CD8-positive, alpha-beta memory T cell (primary cell): ENCODE measurements at places on chromosomes 1 and 21.

DNA sequence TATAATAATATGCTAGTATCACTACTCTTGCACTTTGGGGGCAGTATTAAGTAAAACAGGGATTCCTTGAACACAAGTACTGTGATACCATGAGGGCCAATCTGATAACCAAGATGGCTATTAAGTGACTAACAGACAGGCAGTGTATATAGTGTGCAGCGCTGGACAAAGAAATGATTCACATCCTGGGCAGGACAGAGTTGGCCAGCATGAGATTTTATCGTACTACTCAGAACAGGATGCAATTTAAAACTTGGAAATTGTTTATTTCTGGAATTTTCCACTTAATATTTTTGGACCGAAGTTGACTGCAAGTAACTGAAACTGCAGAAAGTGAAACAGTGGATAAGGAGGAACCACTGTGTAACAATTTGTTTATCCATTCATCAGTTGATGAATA, 74.6 kb downstream of the DNTTIP2 start:
- no peak for DNase-seq

DNA sequence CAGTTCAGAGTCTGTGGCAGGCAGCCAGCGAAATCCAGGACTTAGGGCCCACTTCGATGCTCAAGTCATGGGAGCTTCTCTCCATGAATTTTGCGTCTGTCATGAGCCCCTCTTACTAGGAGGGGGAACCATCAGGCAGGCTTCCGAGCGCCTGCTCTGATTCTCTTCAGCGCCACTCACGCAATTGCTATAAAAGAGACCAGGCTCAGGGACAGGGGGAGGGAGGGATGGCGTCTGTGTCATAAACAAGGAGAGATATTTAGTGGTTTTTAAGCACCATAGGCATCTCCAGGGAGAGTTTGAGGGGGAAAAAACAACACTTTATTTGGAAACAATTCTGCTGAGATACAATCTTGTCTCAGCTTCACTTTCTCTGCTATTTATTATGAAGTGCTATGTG, 60.6 kb downstream of the NAV1 start:
- no peak for DNase-seq

- DNase-seq = no peak
Measured at GRCh38 chr21:41438425-41439113, 12.5 kb downstream of the MX1 start.

GRCh38 chr21:35050348-35051286, 1.5 kb upstream of the RUNX1 start:
- DNase-seq = no peak

- no peak for DNase-seq
Measured at GRCh38 chr1:8109216-8109615, 83.1 kb upstream of the ERRFI1 start.

DNA sequence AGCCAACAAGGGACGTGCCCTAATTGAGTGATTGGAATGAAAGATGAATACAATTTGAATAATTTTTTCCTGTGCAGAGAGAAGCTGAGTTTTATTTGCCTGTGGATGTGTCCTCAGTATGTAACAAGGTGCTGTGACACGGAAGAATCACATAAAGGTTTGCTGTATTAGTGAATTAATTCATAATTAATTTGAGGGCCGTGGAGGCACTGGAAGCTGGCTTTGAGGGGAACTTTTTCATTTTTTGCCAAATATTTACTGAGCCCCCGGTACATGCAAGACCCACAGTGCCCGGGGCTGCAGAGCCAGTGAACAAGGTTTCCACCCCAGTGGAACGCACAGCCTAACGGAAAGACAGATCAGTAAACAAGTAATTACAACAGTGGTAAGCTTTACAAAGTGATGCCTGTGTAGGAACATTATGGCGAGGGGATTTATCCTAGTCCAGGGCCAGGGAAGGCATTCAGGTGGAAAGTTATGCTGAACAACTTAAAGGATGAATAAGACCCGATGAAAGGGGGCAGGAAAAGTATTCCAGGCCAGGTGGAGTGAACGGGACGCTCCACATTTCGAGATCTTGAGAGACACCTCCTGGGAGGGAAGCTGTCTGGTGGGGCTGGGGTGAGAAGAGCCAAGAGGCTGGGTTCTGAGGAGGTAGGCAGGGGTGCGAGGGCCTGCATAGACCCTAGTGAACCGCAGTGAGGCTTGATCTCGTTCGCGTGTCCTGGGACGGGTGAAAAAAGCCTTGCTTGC, 773 bp upstream of the RCC2 start:
- DNase-seq = no peak

- no peak for DNase-seq
Measured at GRCh38 chr1:69697340-69697739, 129.6 kb downstream of the LRRC7 start.

GRCh38 chr1:112636056-112636455, 16.4 kb downstream of the CAPZA1 start:
- DNase-seq = no peak

GRCh38 chr1:99645203-99645602, 710 bp upstream of the PALMD start:
- no peak for DNase-seq

- no peak for DNase-seq
Measured at GRCh38 chr1:33270808-33271465, 14.6 kb downstream of the ZNF362 start.

DNA sequence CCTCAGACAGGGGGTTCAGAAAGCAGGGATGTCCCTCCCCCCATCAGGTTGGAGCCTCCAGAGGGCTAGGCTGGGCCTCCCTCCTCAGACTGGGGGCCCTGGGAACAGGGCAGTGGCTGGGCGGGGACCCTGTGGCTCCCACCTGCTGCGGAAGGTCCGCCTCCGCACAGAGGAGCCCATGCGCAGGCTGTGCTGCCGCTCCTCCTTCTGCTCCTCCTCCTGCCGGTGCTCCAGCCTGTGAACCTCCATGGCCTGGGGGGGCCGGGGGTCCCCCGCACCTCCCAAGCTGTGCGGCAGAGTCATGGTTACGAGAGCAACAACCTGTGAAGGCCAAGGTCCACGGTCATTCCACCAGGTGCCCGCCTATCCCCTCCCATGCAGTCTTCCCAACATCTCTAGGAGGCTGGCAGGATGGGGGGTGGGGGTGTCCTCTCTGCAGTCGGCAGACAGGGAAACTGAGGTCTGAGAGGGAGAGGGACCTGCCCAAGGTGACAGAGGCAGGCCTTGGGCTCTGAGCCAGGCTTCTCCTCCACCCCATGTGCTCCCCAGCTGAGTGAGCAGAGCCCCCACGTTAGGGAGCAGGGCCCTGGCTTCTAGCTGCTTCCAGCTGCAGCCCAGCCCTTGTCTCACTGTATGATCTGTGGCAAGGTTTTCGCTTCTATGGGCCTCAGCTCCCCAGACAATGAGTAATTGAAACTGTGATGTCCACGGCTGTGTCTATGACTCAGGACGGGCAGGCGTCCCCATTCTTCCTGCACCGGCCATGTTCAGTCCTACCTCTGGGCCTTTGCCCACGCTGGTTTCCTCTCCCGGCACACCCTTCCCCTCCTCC, 3.4 kb downstream of the MYOM3 start:
- DNase-seq = no peak

DNA sequence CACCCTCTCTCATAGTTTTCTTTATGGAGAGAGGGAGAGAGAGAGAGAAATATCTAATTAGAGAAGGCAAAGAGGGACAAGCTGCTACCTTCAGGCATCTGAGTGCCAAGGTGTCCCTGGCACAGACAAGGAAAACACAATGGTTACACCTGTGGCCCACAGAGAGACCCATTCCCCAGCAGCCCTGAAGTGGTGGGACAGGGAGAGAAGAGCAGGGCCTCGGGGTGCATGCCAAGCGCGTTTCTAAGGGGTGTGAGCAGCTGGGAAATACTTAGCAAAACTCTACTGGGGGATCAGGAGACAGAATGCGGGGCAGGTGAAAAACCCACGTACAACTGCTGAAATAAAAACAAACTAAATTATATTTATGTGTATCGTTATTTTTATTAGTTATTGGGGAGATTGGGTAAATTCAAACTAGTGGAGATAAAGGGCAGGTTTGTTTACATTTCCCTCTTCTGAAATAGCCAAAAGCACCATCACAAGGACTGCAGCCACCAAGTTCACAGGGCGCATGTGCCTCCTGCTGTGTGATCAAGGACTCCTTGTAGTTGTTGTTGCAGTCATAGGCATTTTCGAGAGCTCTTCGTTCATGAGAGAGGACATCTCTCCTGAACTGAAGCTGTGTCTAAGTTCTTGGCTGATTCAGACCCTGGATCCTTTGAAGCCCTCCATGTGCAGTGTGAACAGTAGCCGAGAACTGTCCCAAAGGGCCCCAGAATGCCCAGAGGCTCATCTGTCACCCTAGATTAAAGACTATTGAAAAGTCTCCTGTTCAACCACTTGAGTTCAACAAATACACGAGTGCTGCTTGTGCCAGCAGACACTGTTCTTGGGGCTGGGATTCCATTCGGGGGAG, 737 bp upstream of the SERPINC1 start:
- DNase-seq = no peak

GRCh38 chr21:34131586-34131985, 58.2 kb downstream of the MRPS6 start:
- DNase-seq = no peak

GRCh38 chr1:6261615-6261995, 707 bp upstream of the GPR153 start:
- no peak for DNase-seq

DNA sequence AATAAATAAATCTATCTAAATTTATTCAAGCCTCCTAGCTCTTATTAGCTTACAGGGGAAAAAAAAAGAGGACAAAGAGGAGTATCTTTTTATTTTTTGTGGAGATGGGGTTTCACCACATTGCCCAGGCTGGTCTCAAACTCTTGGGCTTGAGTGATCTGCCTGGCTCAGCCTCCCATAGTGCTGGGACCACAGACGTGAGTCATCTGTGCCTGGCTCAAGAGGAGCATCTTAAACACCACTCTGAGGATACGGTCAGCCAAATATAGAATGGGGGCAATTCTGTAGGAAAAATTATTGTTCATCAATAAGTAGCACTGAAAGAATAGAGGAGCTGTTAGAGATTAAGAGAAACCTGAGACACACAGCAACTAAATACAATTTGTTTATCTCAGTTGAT, 24.1 kb downstream of the SLC45A3 start:
- DNase-seq = no peak

DNA sequence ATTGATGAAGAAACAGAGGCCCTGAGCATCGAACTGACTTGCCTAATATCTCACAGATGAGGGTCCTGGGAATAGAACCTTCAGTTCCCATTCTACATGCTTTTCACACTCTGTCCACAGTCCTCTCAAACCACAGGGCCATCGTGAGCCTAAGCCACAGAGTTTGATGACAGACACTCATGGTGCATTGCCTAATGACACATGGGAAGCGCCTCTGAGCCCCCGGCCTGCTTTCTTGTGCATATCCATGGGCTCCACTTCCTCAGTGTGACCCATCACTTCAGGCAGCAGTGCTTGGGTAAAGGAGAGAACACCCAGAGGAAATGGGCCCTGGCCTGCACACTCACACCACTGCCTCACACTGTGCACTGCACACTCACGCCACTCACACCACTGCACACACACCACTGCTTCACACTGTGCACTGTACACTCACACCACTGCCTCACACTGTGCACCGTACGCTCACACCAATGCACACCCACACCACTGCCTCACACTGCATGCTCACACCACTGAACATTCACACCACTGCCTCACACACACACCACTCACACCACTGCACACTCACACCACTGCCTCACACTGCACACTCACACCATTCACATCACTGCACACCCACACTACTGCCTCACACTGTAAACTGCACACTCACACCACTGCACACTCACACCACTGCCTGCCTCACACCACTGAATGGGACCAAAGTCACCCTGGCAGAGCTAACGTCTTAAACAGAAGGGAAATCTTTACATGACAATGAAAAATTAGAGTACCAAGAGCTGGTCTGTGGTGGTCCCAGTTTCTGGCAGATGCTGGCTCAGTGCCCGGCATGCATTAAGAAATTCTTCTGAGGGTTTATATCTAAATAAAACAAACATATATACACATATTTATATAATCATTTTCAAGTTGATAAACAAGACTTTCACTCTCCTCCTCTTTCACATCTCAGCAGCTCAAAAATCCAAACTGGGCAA, 53.0 kb downstream of the KANK4 start:
- DNase-seq = no peak

GRCh38 chr1:165356876-165357275, 361 bp upstream of the LMX1A start:
- no peak for DNase-seq

DNA sequence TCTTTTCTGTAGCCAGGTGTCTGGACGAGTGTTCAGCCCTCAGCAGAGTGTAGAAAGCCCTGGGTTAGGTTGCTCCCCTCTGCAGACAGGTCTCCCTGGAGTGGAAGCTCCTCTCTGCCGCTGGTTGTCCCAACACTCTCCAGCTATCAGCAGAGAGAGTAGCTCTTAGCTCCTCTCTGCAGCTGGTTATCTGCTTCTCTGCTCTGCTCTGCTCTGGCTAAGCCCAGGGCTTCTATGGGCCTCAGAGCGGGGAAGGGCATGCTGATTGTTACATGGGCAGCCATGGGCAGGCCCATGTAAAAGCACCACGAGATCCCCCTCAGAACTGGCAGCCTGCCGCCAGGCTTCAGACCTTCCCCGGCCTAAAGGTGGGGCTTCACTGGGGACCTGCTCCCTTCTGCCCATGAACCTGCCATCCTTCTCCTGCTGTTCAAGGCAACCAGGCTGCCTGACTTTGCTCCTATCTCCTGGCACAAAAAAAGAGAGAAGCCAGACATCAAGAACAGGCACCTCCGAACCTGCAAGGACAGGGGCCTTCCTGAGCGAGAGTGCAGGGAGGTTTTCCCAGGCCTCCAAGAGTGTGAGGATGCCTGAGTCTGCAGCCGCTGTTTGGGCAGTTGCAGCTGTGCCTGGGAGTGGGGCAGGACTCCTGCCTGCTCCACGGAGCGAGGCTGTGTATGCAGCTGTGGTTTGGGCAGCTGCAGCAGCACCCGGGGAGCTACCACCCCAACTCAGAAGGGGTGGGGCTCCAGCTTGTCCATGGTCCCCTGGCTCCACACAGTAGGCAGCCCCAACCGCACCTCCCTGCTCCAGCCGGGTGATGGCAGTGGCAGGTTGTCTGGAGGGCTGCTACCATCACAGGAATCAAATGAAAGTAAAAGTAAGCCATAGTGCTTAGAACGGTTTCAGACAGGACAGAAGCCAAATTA, 973.7 kb downstream of the LTN1 start:
- no peak for DNase-seq

GRCh38 chr1:7549277-7550161, 221.6 kb upstream of the VAMP3 start:
- DNase-seq = no peak

GRCh38 chr1:10152709-10153284, 57.6 kb upstream of the KIF1B start:
- DNase-seq = no peak

DNA sequence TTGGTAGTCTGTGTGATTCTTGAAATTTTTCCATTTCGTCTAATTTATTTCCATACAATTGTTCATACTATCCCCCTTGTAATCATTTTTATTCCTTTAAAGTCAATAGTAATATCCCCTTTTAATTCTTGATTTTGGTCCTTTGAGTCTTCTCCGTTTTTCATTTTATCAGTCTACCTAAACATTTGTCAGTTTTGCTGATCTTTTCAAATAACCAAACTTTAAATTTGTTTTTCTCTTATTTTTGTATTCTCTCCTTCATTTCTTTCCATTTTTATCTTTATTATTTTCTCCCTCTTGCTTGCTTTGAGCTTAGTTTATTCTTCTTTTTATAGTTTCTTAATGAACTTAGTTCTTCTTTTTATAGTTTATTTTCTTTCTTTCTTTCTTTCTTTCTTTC, 21.1 kb upstream of the SLAMF1 start:
- no peak for DNase-seq
